ENCODE measurements at places on chromosomes 6 and 20.
A peak's percentile ranks its signal among the peaks of the same experiment; 100 is the strongest.

DNA sequence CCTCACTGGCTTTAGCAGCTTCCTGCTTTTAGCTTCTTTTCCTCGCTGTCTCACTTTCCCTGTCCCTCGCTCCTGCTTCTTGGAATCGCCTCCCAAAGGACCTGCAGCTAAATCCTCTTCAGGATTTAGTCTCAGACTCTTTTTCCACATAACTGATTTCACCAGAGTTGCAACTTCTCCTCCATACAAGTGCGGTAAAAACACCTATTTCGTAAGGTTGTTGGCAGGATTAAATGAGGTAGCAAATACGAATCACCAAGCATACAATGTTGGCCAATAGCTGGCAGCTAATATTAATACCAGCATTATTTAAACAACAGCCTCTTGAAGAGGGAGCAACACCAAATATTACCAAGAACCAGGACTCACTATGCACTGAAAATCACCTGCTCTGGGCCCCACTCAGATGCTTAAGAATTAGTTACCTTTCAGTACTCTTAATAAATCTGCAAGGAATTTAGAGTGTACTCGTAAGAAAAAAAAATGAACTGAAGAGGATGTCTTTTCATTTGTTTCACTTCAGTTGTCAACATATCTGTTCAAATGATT is 123.0 kb downstream of the DTNBP1 start:
- no peak for DNase-seq

DNA sequence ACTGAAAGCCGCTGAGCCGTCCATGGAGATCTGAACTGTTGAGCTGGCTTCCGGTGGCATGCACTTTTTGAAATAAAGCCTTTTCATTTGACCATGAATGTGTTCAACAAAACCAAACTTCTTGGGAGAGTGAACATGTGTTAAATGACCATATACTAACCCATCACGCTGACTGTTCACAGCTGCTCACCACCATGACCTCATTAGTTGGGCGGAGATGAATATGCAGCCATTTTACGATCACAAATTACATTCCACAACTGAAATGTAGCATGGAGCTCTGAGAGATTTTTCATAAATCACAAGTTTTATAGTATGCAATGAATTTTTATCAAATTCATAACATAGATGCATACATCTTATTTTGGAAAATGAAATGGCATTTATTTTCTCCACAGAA is 4.2 kb downstream of the RAMACL start:
- DNase-seq, result no peak

GRCh38 chr20:12882832-12883506 is 125.8 kb upstream of the SPTLC3 start:
- no peak for DNase-seq

- no peak for DNase-seq
These were observed 16.5 kb upstream of the RBPJL start for GRCh38 chr20:45289942-45290676.

DNA sequence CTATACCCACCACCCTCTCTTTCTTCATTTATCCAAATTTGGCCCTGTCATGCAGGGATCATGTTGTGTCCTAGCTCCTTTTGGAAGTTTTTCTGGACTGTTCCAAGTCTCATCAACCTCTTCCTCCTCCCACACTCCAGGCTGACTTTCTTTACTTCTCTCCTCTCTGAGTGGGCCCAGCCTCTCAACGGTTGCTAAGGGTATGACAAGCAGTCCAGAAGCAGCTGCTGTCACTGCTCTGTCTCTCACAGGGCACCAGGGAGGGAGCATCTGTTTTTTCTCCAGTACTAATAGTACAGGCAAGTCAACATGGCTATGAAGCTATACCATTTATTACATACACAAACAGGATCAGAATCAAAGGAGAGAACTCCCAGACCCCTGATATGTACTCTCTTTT is 8.2 kb downstream of the NT5DC1 start:
- DNase-seq, result no peak

DNA sequence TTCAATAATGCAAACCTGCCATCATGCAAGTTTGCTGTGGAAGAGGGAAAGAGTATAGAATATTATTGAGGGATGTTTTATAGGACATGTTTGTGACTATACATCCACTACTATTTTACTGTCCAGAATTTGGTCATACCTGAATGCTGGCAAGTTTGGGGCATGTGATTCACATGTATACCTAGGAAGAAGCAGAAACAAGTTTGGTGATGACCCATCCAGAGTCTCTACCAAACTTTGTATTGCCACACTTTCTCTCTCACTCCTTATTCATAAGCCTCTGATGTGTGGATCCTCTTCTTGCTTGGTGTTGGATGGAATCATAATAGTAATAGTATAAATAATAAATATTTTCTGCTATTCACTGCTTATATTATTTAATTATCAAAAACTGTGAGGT is 108.5 kb upstream of the FLRT3 start:
- DNase-seq, result no peak

GRCh38 chr6:128358244-128358776 is 162.1 kb downstream of the PTPRK start:
- DNase-seq, result no peak

DNA sequence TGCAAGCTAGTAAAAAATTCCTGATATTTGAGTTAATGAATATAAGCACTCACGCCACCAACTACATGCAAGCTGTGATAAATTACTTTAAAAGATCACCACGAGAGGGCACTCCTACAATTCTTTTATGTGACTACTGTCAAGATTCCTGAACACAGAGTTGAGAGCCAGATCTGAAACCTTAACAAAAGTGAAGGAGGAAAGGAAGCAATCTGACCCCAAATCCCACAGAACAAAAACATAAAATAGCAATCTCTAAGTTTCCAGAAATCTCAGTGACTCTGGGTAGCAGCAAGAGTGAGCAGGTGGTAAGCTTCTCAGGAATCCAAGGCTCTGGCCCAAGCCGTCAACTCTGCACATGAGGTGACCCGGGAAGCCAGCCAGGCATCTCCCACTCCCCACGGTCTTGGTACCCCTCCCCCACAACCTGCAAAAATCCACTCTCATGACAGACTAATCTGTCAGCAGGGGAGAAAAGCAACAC is 55.1 kb downstream of the STAU1 start:
- peak; percentile 47 for DNase-seq

- DNase-seq, result no peak
These were observed 25.8 kb upstream of the SLC9A8 start for GRCh38 chr20:49786668-49787370.

DNA sequence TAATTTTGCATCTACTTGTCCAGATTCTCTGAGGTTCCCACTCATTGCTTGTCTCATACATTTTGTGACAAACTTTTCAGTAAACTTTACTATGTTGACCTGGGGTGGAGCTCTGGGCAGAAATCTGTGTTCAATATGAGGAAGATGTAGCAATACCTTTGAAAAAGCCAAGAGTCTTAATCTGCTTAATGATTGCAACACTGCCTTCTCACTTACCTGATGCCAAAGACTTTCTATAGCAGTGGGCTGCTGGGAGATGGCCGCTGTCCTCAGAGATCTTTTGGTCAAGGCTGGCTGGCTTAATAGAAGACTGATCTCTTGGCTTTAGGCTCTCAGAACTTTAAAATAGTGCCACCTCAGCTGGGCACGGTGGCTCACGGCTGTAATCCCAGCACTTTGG is 70.1 kb upstream of the RBM24 start:
- no peak for DNase-seq

DNA sequence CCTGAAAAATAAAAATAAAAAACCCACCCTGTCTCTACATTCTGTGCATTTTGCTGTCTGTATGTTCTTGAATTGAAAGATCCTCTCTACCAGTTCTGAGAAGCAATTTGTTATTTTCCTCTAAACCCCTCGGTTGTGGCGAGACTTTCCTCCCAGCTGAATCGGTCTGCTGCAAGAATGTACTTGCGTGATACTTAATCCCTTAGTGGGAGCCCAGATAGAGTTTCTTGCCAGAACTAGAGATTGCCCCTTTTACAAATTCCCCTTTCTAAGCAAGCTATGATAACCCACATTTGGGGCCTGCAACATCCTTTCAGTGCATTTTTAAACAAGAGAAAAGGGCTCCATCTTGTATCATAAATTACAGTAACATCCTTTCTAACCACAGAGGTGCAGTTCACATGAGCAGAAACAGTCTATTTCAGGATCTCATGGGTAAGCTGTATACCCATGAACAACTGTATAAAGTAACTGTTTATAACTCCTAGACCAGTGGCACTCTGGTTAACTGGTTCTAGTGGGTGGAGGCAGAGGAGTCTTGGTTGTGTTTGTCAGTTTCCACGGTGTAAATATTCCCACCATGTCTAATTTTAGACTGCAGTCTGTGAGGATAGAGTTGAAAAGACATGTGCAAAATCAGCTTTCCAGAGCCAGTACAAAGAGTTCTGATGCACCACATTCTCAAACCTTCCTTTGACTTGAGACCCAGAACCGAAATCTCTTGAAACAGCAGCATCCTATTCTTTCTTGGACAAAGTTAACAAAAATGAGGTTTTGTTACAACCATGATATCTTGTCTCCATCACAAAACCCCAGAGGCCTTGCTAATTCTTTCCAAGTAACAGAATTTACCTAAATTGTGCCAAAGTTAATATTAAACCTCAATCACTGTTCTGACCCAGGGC is 113.1 kb upstream of the ZNF217 start:
- no peak for DNase-seq

DNA sequence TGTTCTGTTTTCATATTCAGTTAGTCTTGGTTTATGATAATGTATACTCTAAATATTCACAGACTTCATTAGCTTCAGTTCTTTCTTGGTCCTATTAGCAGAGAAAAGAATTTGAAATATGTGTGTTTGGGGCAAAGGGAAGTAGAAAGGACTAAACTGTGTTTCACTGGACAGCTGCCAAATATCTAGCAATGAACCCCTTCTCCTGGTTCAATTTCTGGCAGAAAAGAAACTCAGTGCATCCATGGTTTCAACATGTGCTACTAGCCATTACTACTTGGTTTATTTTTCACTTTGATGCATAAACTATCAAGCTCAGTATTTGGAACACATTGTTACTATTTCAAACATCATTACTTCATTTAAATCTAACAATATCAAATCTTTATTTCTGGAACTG is 43.6 kb downstream of the FBXL4 start:
- no peak for DNase-seq
